ENCODE measurements at places on chromosomes 16 and 17.

- no peak overlapping the region for H3K27ac ChIP-seq
- no peak overlapping the region for H3K4me3 ChIP-seq
- H3K36me3 ChIP-seq = no peaks in the 10 kb centered on the region
Measured at GRCh38 chr17:39655105-39655504, 10.0 kb upstream of the TCAP start.

- no peak overlapping the region for H3K27ac ChIP-seq
- H3K36me3 ChIP-seq = no peaks in the 10 kb centered on the region
- H3K27me3 ChIP-seq = no peaks in the 10 kb centered on the region
- H3K4me1 ChIP-seq = no peaks in the 10 kb centered on the region
- no peak for DNase-seq
Measured at GRCh38 chr17:36864827-36865430, 72.3 kb upstream of the LHX1 start.

DNA sequence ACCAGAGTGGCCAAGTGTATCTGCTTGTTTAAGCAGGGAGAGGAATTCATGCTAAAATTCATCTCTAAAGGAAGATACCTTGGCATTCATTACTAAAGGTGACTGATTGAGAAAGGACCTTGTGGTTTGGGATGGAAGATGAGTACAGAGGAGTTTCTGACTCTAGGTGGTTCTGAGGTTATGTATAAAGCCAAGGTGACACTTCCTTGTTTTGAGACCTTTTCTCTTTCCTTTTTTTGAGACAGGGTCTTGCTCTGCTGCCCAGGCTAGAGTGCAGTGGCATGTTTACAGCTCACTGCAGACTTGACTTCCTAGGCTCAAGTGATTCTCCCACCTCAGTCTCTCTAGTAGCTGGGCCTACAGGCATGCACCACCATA lies 9.1 kb downstream of the ABHD15 start:
- no peak overlapping the region for H3K27ac ChIP-seq
- no peak for DNase-seq
- no peak overlapping the region for H3K4me3 ChIP-seq
- no peaks in the 10 kb centered on the region for H3K4me1 ChIP-seq

- no peak within 1 kb of the TSS for H3K4me3 ChIP-seq
- H3K27ac ChIP-seq = no peak within 1 kb of the TSS
- H3K36me3 ChIP-seq = no peaks in the 10 kb centered on the region
- DNase-seq = no peak
- no peaks in the 10 kb centered on the region for H3K27me3 ChIP-seq
Measured at GRCh38 chr17:38925263-38925995, at the start of gene LASP1NB. TSS of gene LASP1NB (plus strand) at chr17:38925614.

- peaks cover 29% of the 10 kb centered on the region for H3K27me3 ChIP-seq
- H3K4me1 ChIP-seq = peaks cover 8% of the 10 kb centered on the region
- no peak for DNase-seq
- no peaks in the 10 kb centered on the region for H3K36me3 ChIP-seq
Measured at GRCh38 chr17:74739227-74739831, 2.3 kb downstream of the RAB37 start.

DNA sequence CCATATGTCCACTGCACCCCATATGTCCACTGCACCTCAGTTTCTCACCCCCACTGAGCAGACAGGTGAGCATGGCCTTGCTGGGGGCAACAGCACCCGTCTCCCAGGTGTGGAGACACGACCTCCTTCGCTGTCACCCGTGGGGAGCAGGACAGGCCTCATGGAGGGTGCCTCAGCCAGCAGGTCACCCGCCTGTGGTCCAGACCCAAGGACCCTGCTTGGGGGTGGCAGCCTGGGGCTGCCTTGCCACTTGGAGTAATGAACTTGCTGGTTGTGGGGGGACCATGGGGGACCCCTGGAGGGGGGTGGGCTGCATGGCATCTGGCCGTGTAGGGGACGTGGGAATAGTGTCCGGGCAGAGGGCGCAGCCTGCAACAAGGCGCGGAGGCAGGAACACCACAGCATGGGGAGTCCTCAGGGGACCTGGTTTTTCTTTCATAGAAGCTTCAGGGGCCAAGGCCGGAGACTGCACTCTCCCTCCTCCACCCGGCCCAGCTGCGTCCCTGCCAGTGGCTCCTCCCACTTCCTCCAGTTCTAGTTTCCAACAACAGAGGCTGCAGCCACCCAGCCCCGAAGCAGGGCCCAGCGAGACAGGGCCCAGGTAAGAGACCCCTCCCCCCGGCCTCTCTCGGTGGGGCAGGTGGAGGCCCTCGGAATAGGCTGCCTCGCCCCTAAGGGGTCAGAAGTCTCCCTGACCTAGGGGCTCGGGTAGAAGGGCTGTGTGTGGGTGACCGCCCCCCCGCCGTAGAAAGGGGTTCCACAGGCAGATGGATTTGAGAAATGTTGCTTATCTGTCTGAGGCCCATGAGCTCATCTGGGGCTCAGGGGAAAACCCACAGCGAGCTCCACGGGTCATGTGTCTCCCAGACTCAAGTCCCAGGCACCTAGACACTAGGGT lies at the start of gene NHLRC4:
Gene NHLRC4 (plus strand): TSS at position 531 of the 898 bp plus-strand sequence. CDS start 1,043 bp downstream, outside the sequence.
- H3K4me3 ChIP-seq = no peak within 1 kb of the TSS
- no peaks in the 10 kb centered on the region for H3K36me3 ChIP-seq
- no peak within 1 kb of the TSS for H3K27ac ChIP-seq
- peak; percentile 65 for DNase-seq
- peaks cover 24% of the 10 kb centered on the region for H3K4me1 ChIP-seq

- H3K27me3 ChIP-seq = no peaks in the 10 kb centered on the region
- no peak overlapping the region for H3K4me3 ChIP-seq
- no peaks in the 10 kb centered on the region for H3K4me1 ChIP-seq
- H3K36me3 ChIP-seq = peaks cover 10% of the 10 kb centered on the region
- DNase-seq = no peak
- H3K27ac ChIP-seq = no peak overlapping the region
Measured at GRCh38 chr17:58504826-58505351, 9.5 kb downstream of the MTMR4 start.

GRCh38 chr17:46894476-46895151 lies 28.3 kb upstream of the GOSR2 start:
- DNase-seq = no peak
- H3K4me1 ChIP-seq = no peaks in the 10 kb centered on the region
- H3K4me3 ChIP-seq = no peak overlapping the region
- peaks cover 5% of the 10 kb centered on the region for H3K27me3 ChIP-seq
- H3K27ac ChIP-seq = no peak overlapping the region

- peak; percentile 20 for DNase-seq
- H3K27ac ChIP-seq = peak overlapping the region; percentile 66
- H3K4me3 ChIP-seq = no peak overlapping the region
- H3K36me3 ChIP-seq = no peaks in the 10 kb centered on the region
- no peaks in the 10 kb centered on the region for H3K27me3 ChIP-seq
Measured at GRCh38 chr16:27676839-27677238, 126.9 kb downstream of the KATNIP start.

- H3K4me3 ChIP-seq = no peak overlapping the region
- H3K36me3 ChIP-seq = no peaks in the 10 kb centered on the region
- no peak for DNase-seq
- H3K4me1 ChIP-seq = peaks cover 11% of the 10 kb centered on the region
- no peak overlapping the region for H3K27ac ChIP-seq
Measured at GRCh38 chr17:34364751-34365150, 1.7 kb upstream of the CCL1 start.

- H3K27ac ChIP-seq = no peak overlapping the region
- no peak overlapping the region for H3K4me3 ChIP-seq
- H3K4me1 ChIP-seq = no peaks in the 10 kb centered on the region
Measured at GRCh38 chr17:8409966-8410882, 12.6 kb upstream of the RNF222 start.

- H3K27me3 ChIP-seq = no peaks in the 10 kb centered on the region
- H3K36me3 ChIP-seq = no peaks in the 10 kb centered on the region
- no peak overlapping the region for H3K4me3 ChIP-seq
- H3K27ac ChIP-seq = no peak overlapping the region
- peaks cover 12% of the 10 kb centered on the region for H3K4me1 ChIP-seq
- DNase-seq = peak; percentile 49
Measured at GRCh38 chr17:32623196-32623595, 136.4 kb downstream of the CDK5R1 start.

DNA sequence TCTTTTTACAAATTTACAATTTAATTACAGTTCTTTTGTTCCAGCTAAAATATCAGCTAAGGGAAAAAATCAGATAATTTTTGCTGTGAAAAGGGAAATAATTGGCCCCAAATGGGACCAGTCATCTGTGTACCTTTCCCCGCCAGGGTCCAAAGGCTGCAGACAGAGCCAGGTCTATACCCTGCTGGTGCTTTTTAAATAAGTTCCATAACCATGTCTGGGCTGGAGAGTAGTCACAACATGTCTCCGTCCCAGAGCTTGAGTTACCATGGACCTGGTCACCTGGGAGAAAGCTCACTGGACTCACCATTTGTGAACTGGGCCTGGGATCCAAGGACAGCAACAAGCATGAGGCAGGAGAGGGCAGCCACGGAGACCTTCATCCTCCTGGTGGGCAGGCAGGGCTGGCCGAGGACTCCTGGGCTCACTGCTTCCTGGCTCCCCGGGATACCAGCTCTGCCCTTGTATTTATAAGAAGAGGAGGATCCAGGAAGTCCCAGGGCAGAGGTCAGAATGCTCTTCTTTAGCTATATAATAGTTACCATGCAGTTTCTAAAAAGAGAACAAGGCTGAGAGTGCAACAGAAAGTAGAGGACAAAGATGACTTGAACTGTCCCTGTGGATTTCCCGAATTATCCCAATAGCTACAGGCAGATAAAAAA lies at the start of gene CCL15:
Gene CCL15 (minus strand): TSS at position 444 of the 662 bp plus-strand sequence. CDS start 61 bp downstream, at position 383.
- H3K36me3 ChIP-seq = no peaks in the 10 kb centered on the region
- H3K4me1 ChIP-seq = no peaks in the 10 kb centered on the region
- H3K27ac ChIP-seq = no peak within 1 kb of the TSS
- DNase-seq = no peak
- no peak within 1 kb of the TSS for H3K4me3 ChIP-seq

DNA sequence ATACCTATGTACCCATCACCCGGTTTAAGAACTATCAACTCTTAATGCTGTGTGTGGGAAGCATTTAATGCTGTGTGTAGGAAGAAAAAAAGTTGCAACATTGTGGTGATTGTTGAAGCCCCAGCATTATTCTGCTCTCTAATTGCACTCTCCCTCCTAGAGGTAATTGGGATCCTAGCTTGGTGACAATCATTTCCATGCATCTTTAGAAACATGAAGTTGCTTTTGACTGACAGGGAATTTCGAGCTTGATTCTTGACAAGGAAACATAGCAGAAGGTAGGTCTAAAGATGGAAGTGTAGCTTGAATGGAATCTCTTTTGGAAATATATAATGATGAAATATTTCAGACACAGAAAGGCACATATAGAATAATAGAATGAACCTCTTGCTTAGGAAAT lies 27.3 kb downstream of the HEXIM2 start:
- H3K4me3 ChIP-seq = no peak overlapping the region
- H3K27ac ChIP-seq = no peak overlapping the region
- no peak for DNase-seq
- no peaks in the 10 kb centered on the region for H3K36me3 ChIP-seq

GRCh38 chr16:20612551-20613480 lies 36.6 kb upstream of the ACSM2B start:
- no peak overlapping the region for H3K4me3 ChIP-seq
- no peaks in the 10 kb centered on the region for H3K4me1 ChIP-seq
- no peak overlapping the region for H3K27ac ChIP-seq
- H3K27me3 ChIP-seq = no peaks in the 10 kb centered on the region
- no peaks in the 10 kb centered on the region for H3K36me3 ChIP-seq

DNA sequence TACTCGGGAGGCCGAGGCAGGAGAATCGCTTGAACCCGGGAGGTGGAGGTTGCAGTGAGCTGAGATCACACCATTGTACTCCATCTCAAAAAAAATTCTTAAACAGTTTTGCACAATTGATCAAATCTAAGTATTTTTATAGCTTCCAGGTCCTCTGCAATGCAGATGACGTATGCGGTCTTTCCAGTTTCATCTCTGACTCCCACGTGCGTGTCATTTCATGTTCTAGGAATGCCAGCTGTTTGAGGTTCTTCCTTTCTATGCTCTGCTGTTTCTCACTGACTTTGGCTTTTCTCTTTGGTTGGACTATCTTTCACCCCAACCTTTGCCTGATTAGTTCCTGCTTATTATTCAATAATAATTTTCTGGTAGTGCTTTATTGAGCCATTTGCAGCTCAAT lies 16.2 kb downstream of the CHP2 start:
- no peaks in the 10 kb centered on the region for H3K27me3 ChIP-seq
- no peak overlapping the region for H3K27ac ChIP-seq
- no peak overlapping the region for H3K4me3 ChIP-seq
- no peak for DNase-seq
- no peaks in the 10 kb centered on the region for H3K36me3 ChIP-seq

DNA sequence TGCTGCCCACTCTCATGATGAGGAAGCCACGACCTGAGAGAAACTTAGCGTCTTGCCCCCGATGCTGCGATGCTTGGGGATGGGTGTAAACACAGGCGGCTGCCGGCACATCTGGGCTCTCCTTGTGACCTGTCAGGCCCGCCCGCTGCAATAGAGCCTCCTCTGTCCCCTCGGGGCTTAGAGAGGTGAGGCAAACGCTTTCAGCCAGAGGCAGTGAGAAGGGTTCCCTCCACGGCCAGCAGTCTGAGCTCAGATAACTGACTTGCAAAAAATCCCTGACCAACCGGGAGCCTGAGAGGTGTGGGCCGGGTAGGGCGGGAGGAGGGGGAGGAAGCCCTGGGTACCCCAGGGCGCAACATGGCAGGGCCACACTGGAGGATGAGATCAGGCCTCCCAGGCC lies 260.6 kb downstream of the C16orf95 start:
- DNase-seq = no peak
- H3K27ac ChIP-seq = no peak overlapping the region
- peaks cover 34% of the 10 kb centered on the region for H3K4me1 ChIP-seq
- no peaks in the 10 kb centered on the region for H3K36me3 ChIP-seq
- no peak overlapping the region for H3K4me3 ChIP-seq

DNA sequence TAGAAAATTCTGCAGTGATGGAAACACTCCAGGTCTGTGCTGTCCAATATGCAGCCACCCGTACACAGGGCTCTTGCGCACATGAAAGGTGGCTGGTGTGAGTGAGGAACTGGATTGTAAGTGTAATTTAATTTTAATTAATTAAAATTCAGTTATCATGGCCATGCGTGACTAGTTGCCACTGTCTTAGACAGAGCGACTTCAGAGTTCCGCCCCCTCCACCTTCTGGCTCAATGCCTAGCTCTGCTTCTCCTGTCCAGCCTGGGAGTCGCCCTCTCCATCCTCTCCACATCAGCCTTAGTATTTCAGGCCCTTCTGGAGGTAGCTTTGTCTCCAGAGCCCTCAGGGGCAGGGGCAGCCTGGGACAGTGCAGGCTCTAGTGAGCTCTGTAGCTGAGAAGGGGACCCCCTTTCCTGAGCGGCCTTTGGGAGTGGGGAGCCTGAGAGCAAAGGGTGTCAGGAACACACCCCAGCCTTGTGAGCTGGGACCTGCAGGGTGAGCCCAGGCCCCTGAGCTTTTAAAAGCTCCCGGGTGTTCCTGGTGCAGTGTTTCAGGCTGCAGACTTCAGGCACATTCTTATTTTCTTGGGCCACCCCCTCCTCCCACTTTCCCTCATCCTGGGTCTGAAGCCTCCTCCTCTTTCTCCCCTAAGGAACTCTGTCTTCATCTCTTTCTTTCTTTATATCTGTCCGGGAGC lies 99.4 kb downstream of the IRF8 start:
- H3K27ac ChIP-seq = no peak overlapping the region
- no peaks in the 10 kb centered on the region for H3K4me1 ChIP-seq
- H3K36me3 ChIP-seq = no peaks in the 10 kb centered on the region
- DNase-seq = no peak
- no peak overlapping the region for H3K4me3 ChIP-seq

- H3K4me1 ChIP-seq = peaks cover 11% of the 10 kb centered on the region
- DNase-seq = peak; percentile 91
- no peaks in the 10 kb centered on the region for H3K36me3 ChIP-seq
Measured at GRCh38 chr17:12020642-12021622, at the start of gene MAP2K4. TSS of gene MAP2K4 (plus strand) at chr17:12020877. CDS start at chr17:12020887, 10 bp downstream.

Measured in endothelial cell of umbilical vein (primary cell).